ENCODE measurements at places on chromosomes 7 and 10.

GRCh38 chr10:57769298-57769697, 498.4 kb downstream of the IPMK start:
- DNase-seq, result no peak

DNA sequence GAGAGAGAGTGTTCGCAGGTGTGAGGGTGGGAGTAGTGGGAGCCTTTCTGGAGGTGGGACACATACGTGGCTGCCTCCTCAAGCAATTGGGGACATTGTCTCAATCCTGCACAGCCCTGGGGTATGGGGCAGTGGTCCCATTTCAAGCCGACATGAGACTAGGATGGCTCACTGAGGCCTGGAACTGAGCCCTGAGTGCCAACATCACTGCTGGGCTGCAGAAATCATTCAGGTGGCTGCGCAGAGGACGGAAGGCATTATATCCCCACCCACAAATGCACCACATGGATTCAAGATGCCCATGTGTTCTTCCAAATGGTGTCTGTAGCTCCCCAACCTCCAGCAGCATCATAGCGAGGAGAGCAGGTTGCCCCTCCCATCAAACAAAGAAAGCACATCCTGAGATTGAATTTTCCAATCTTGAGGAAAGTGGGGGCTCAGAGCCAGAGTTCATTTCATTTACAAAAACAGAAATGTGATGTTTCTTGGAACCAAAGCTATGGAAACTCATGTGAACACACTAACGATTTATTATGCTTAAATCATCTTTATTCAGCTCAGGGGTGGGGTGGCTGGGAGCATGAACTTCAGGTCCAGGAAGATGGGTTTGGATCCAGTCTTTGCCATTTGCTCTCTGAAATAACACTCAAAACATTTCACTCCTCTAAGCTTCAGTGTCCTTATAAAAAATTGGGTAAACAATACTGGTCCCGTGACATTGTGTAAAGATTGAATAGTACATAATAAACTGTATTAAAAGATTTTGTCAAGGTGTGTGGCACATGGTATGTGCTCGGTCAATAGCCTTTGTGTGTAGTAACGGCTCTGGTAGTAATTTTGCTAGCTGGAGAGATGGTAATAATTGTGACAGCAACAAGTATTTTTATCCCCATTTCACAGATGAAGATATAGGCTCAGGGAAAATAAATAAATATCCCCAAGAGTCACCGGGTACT, 4.6 kb downstream of the SFTPA2 start:
- no peak for DNase-seq

- no peak for DNase-seq
These were observed 376.5 kb downstream of the KCNMA1 start for GRCh38 chr10:77261146-77261545.

DNA sequence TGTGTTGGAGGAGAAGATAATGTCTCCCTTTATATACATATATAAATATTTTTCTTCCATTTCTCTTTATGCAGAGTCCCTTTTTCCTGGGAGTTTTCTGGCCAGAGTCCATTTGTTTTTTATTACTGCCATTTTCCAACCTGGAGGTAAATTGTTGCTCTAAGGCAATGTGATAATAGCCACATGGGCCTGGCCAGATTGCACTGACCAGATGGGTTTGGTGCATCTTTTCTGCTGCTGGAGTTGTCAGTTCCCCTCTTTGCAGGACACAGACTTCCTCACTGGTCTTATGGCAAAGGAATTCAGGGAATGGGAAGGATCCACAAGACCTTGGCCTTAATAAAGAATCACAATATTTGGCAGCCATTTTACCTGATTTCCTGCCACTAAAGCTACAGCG, 254.9 kb downstream of the SORCS3 start:
- no peak for DNase-seq

GRCh38 chr10:62813453-62813852, 2.7 kb downstream of the EGR2 start:
- no peak for DNase-seq

- no peak for DNase-seq
These were observed 56.1 kb upstream of the WNT16 start for GRCh38 chr7:121272676-121273075.

DNA sequence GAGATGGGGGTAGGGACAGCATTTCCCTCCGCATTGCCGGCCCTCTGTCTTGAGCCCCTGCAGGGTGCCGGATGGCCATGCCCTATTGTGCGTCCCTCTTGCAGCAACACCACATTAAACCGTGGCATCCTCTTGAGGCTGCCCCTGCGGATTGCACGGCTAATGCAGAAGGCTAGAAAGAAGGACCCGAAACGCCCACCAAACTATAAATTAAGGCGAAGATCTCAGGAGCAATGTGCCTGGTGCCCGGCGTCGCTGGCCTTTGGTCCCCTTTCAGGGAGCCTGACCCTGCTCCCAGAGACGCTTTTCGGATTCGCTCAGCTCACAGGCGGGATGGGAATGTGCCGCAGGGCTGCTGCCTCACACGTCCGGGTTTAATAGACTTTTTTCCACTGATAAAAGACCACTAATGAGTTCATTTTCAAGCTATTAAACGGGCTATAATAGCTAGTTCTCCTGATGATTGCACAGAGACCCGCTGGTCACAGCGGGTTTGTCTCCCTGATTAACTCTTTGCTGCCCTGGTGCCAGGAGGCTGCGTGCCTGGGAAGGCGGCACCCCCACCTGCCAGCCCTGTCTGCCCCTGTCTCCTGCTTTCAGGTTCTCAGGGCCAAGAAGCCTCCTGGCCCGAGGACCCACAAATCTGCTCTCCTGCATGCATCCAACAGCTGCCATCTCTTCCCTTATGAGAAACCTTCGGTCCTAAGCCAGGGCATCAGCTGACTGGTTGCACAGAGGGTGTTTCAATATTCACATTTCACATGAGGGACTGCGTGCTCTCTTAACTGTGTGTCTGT, 128.3 kb downstream of the ADARB2 start:
- no peak for DNase-seq

DNA sequence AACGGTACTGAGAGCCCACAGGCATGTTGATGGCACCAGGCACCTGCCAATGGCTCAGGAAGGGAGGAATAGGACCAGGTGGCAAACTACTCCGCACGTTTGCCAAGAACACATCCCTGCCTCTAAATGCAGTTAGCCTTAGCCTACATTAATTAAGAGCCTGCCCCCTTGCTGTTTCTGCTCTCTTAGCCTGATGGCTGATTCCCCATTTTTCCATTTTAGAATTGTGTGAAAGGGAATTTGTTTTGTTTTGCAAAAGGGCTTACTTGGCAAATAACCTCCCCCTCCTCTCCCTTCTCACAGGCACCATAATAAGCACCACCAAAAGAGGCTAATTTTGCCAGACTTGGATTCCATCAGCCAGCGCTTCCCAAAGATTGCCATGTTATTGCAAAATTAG, 1203.2 kb downstream of the SORCS3 start:
- no peak for DNase-seq

DNA sequence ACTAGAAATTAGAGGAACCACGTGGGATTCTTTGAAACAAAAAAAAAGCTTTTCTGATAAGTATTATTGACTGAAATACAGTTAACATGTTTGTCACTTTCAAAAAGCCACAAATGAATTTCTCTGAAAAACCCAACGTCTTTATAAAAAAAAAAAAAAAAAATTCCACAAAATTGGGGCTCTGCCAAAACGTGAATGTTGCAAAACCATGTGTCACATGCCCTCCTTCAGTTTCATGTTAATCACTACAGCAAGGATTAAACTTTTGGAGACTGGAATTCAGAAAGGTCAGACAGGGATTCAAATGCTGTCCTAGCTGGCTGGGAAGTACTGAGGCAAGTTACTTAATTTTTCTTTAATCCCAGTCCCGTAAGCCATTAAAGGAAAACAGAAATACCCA, 278.0 kb upstream of the KLF14 start:
- no peak for DNase-seq

- no peak for DNase-seq
These were observed 396 bp upstream of the TAF5 start for GRCh38 chr10:103367379-103367781.

DNA sequence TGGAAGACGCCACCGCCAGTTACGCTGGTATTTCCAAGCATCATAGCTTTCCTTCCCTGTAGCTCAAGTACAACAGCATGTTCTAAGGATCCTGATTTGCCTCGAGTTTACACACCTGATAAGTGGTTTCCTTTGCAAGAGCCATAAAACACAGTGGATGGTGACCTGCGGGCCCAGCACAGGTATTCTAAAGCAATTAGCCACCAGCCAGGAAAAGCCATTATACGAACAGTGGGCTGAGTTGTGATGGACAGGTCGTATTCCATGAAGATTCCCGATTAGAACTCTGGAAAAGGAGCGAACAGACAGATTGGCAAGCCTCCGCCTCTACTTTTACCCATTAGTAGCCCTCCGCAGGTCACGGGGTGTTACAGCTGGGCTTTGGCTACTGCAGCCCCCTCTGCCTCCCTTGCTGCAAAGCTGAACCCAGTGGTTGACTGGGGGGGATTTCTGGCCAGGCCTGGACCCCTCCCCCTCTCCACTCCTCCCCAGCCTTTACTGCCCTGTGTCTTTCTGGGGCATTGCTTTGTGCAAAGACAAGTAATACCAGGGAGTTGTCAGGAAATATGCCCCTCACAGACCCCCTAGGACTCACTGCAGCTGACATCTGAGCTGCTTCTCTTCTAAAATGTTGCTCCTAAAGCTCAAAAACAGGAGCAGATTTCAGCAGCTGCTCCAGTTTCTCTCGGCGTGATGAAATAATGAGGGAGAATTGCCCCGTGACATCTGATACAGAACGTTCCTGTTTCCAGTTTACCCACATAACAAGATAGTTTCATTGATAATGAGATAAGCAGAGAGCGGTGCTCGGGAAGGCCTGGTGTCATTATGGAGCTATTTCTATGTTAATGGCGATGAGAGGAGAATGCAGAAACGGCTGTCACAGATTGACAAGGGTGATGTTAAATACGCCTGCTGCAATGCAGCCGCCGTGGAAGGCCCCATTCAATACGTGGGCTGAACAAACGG, 214.4 kb downstream of the CCSER2 start:
- no peak for DNase-seq

- no peak for DNase-seq
These were observed 70.2 kb upstream of the LAMB4 start for GRCh38 chr7:108200326-108200725.

GRCh38 chr10:78780551-78780961, 288.2 kb upstream of the ZMIZ1 start:
- DNase-seq, result no peak

DNA sequence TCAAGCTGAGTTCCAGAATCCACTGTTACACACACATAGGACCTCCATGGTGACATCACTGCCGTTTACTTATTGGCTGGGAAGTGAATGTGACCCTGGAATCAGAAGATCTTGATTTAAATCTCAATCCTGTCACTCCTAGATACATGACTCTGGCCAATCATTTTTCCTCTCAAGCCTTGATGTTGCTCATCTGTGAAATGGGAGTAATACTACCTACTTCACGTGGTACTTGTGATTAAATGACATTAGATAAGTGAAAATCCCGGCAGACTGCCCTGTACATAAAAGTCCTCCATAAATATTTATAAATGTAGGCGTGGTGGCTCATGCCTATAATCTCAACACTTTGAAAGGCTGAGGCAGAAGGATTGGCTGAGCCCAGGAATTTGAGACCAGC, 88.0 kb upstream of the SVIL start:
- DNase-seq, result no peak

DNA sequence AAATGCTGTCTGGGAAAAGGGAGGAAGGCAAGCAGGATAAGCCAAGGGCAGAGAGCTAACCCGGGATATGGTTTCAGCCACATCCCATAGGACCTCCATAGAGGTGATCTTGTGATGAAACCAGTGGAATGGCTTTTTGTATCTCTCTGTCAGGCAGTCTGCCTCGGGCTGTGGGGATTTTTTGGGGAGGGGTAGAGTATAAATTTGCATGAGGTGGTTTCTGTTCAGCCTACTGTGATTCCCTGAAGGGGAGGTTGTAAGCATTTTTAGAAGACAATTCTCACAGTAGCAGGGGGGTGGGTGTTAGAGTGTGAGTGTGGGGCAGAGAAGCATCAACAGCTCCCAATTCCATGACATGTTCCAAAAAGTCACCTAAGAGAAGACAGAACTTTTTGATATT, 11.8 kb downstream of the OR9A2 start:
- DNase-seq, result no peak

DNA sequence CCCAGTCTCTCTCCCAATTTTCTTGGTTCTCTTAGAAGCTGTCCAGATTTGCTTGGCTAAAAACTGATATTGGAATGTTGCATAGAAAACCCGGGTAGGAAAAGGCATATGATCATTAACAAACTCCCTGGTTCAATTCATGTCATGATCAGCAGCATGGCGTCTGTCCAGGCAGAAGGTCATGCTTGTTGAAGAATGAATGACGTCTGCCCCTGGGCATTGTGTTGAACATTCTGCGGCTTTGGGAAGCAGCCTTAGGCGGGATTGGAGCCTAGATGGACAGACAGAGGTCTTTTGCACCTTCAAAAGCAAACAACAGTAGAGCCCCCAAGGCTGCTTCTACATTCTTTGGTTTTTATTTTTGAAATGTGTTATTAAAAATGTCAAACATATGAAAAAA, 7.7 kb upstream of the MINDY3 start:
- DNase-seq, result no peak

DNA sequence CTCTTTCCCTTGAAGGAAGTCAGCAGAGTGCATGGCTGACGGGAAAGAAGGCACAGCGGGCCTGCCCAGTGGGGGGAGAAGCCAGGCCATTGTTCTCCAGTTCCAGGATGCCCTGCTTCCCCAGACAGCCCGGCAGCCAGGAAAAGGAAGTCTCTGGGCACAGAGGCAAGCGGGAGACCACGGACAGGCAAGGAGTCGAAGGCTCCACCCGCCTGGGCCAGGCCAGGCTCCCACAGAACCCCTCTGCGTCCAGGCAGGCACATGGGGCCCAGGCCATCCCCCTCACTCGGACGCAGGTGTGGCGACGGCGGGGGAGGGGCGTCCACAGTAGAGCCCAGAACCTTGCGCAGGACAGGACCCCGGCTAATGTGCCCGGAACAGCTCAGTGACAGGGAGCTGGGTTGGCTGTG, 8.7 kb downstream of the GPR146 start:
- no peak for DNase-seq

DNA sequence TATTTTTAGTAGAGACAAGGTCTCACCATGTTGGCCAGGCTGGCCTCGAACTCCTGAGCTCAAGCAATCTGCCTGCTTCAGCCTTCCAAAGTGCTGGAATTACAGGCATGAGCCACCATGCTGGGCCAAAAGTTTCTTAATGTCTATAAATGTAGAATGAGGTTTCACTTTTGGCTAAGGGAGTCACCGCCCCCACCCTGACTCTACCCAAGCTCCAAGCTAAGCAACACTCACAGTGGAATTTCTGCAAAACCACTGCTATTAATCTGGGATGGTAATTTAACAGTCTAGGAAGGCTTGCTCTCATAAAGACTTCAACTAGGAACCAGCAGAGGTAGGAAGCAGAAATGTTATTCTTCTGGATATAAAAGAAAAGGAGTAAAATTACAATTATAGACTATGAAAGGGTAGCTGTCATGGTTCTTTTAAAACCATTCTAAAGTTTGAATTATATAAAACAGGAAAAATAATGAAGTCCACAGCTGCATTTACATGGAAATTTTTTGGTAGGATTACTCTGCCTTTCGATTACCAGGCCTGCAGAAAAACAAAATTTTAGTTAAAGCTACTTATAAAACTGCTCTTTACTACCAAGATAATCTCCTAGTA, 211.6 kb downstream of the SFMBT2 start:
- no peak for DNase-seq
